ENCODE measurements at places on chromosomes 16 and 17.

DNA sequence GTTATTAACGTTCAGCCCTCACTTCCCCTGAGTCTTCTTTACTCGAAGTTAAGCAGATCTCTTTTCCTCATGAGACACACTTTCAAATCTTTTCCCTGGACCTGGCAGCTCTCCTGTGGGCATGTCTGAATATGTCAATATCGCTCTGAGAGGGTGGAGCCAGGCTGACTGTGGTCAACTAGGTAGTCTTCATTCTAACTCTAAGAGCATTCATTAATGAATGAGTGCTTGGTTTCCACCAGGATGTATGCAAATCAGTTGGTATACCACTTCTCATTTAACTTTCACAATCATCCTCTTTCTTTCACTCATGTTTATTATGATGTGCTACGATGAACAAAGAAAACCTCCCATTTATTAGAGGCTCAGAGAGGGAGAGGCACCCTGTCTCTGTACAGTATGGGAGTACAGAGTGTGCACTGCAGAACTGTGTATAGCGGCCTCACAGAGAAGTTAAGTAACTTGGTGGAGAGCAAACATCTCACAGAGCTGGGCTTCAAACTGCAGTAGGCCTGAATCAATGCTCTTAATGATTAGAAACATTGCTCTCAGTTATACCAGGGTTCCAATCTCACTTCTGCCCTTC is 39.9 kb downstream of the OTOA start:
- DNase-seq, result no peak

DNA sequence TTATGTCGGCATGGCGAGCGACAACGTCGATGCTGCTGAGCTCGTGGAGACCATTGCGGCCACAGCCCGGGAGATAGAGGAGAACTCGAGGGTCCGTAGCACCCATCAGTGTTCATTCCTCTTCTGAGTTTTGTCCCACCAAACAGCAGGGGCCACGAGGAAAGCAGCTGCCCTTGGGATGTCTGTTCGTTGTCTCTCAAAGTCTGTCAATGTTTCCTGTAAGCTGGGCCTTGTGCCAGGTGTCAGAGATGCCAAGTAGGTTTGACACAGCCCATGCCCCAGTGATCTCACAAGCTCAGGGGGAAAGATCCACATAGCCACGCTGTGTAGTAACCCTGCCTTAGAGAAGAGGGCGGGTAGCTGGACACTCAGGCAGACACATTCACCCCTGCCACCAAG is 22.6 kb downstream of the NTAN1 start:
- DNase-seq, result no peak

GRCh38 chr16:57196753-57197152 is 10.6 kb downstream of the RSPRY1 start:
- no peak for DNase-seq

GRCh38 chr17:78852709-78853121 is 12.1 kb upstream of the USP36 start:
- no peak for DNase-seq

GRCh38 chr17:46216682-46217081 is 23.5 kb upstream of the KANSL1 start:
- DNase-seq, result no peak

DNA sequence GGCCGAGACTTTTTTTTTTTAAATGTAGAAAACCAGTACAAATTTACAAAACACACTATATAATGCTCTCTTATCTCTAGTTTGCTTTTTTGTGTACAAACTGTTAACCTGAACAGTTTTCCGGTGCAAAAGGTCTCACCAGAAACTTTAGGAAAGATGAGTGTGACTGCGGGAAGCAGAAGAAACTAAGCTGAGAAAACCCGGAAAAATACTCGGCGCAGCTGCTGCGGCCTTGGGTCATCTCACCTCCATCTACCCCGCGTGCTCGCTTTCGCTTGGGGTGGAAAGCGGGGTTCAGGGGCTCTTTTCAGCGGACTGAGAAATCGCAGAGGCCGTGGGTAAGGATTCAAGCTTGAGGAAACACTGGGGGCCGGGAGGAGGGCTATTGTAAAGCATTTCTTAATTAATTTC is 1.8 kb downstream of the SALL1 start:
- DNase-seq, result no peak

GRCh38 chr16:16162591-16162990 is 60.7 kb downstream of the ABCC6 start:
- no peak for DNase-seq

DNA sequence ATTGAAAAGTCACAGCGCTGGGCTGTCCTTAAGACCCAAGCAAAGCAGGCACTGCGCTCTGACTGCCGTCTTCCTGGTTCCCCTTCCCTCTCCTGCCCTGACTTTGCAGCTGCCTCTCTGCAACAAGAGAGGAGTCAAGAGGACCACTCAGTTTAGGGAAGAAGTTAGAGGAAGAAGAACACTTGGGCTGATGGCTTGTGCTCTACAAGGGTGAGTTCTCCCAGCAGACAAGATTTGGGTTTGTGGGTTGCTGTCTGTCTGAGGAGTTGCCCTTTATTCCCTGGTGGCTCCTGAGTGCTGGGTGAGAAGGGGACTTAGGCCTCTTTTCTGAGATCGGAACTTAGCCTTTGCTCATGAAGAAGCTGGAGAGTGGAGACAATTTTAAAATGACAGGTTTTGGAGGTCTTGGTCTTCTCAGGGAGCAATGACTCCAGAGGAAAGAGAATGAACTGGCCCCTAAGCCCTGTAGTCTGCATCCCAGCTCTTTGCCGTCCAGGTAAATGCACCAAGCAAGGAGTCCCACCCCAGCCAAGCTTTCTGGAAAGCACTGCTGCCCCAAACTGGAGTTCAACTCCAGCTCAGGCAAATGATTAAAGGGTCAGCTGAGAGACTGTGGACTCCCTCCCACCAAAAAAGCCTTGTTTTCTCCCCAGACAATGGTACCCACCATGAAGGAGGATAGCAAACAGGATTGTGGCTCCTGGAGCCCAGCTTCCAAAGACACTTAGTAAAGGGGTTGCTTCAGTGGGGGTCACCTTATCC is 2.7 kb upstream of the HOXB9 start:
- no peak for DNase-seq

GRCh38 chr16:10931977-10932632 is 10.2 kb downstream of the DEXI start:
- DNase-seq, result no peak

DNA sequence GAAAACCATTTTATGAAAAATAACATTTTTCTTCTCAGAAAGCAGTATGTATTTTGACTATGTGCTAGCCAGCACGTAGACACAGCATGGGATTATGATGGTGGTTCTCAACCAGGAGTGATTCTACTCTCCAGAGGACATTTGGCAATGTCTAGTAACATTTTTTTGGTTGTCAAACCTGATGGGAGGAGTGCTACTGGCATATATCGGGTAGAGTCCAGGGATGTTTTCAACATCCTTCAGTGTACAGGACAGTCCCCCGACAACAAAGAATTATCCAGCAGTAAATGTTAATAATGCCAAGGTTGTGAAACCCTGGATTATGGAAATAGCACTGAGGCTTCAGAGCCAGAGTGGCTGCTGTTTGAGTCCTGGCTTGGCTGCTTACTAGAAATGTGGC is 27.7 kb downstream of the AP2B1 start:
- DNase-seq, result no peak

- no peak for DNase-seq
Observed at GRCh38 chr17:17381446-17382064, 78.4 kb downstream of the NT5M start.

DNA sequence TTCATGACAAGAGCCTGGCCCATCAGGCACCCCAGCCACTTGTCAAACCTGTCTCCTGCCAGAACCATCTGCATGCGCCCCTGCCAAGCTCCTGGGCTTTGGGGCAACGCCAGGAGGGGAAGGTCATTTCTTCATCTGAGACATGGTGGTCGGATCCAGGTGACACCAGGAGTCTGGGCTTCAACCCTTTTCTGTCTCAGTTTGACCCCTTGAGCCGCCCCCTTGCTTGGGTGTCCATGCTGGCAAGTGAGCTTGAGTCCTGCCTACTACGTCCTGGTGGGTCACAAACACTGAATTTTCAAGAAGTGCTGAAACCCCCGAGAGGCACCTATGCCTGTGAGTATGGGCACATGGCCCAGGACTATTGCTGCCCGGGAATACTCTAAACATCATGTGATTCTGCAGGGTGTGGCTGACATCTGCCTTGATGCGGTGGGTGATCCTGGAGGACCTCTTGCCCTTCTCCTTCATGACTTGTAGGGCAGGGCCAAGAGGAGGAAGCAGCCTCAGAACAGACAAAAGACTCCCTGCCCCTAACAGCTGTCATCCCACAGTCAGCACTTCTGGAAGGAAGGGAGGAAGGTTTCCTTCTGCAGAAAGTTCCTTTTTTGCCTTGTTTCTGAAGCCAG is 43.4 kb downstream of the TNFRSF13B start:
- no peak for DNase-seq

GRCh38 chr17:80063830-80064585 is 27.6 kb downstream of the CCDC40 start:
- no peak for DNase-seq

DNA sequence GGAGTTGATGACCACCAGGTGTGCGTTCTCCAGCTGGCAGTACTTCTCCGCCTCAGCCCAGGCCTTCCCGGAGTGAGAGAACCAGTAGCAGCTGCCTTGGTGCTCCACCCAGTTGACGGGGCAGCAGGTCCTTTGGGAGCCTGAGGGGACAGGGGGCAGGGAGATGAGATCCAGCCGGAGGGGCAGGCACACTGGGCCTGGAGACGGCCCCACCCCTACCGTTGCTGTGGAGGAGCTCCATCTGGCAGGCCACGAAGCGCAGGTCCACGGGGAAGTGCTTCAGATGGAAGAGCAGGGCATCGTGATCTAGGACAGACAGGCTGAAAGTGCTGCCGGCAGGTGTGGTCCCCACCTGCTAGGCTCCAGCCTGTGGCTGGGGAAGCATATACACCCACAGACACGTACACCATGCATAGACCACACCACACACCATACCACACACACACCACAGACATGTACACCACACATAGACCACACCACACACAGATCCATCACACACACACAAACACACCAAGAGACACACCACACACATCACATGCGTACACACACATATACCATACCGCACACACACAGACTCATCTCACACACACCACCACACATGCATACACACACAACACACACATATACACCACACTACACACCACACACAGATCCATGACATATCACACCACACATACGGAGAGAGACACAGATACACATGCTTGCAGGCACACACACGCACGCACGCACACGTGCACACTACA is 7.4 kb downstream of the ASGR2 start:
- no peak for DNase-seq
